Left lobe of liver (tissue), 2 donors: ENCODE measurements at places on chromosomes 13 and 19.

- no peak for DNase-seq
These were observed 14.8 kb downstream of the OLFM4 start for GRCh38 chr13:53043398-53043797.

DNA sequence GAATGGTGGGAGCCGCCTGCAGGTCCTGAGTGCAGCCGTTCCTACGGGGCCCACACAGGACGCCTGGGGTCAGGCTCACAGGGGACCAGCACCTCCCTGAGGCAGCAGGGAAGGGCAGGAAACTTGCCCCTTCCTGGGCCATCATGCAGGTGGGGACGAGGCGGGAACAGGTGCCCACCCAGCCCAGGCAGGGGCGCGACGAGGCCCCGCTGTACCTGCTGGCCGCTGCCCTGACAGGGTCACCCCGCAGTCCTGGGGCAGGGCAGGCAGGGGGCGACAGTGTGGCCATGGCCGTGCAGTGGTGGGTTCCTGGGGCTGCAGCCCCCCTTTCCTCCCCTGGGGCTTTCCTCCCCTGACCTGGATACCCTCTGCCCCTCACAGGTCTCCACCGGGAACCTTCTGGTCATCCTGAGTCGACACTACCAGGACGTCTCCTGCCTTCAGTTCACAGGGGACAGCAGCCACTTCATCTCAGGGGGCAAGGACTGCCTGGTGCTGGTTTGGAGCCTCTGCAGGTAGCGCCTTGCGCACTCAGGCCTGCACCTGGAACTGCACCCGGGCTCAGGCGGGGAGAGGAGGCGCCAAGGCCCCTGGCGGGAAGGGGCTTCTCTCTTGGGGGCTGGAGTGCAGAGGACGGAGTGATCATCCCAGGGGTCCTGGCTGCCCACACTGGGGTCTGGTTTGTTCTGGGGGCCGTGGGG, 5.4 kb downstream of the WDR18 start:
- no peak for DNase-seq

- DNase-seq, result no peak
These were observed 94.6 kb upstream of the FARP1 start for GRCh38 chr13:98048265-98048664.

DNA sequence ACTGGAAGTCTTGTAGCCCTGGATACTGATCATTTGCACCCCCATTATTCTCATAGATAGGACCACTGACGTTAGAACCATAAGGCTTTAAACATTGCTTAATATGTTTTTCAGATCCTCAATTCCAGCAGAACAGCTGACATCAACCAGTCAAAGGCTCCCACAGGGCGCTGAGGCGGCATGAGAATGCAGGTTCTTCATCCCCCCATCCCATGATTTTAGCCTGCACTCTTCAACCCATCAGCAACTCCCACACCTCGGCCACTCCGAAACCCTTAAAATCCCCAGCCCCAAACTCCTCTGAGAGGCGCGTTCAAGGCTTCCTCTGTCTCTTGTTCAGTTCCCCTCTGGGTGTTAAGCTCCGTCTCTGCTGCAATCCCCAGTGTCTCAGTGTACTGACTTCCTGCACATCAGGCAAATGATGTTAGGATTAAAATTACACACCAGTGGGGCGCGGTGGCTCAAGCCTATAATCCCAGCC, 24.3 kb upstream of the LAMP1 start:
- DNase-seq, result no peak

DNA sequence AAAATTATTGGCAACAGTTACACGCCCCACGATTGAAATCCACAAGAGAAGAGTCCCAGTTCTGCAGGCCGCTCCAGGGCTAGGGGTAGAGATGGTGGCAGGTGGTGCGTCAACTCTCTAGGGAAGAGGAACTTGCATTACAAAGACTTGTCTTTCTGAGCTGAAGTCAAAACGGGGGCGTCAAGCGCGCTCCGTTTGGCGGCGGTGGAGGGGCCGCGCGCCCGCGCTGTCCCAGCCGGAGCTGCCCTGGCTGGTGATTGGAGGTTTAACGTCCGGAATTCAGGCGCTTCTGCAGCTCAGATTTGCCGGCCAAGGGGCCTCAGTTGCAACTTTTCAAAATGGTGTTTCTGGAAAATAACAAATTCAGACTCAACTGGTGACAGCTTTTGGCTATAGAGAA, 38.9 kb downstream of the SOX1 start:
- no peak for DNase-seq
